Esophagus squamous epithelium (tissue), 5 donors: ENCODE measurements at places on chromosomes 7 and 10.

GRCh38 chr10:43073191-43073590 lies 3.7 kb upstream of the RET start:
- DNase-seq, result no peak

DNA sequence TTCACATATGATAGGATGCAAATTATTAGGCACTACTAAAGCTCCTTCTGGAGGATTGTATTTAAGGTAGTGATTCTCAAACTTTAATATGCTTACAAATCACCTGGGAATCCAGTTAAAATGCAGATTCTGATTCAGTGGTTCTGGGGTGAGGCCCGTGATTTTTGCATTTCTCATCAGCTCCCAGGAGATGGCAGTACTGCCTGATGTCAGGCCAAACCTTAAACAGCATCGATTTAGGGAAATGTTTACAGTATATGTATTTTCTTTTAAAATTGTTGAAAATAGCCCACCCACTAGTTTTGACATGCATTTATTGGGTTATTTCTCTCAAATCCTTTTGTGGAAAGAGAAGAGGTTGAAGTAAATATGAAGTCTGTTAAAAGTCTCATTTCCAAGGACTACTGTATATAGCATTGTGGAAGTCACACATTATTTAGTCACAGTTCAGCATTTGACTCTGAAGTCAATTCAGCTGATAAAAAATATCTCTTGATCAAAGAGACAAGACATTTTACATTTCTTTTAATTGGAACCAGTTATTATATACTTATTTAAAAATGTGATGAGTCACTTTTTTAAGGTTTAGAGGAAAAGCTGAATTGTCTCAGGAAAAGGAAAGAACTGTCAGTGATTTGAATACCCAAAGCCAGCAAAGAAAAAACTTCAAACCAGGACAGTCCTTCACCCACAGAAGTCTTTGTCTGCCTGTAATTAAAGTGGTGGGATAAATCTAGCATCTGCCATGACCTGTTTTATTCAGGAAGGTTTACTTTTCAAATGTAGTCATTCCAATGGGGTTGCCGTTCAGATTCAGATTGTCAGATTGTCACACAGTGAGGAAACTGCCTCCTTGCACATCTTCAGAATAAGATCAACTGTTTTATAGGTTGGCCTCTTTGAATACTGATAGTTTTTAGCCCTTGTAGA lies 21.1 kb upstream of the HBP1 start:
- DNase-seq, result no peak

DNA sequence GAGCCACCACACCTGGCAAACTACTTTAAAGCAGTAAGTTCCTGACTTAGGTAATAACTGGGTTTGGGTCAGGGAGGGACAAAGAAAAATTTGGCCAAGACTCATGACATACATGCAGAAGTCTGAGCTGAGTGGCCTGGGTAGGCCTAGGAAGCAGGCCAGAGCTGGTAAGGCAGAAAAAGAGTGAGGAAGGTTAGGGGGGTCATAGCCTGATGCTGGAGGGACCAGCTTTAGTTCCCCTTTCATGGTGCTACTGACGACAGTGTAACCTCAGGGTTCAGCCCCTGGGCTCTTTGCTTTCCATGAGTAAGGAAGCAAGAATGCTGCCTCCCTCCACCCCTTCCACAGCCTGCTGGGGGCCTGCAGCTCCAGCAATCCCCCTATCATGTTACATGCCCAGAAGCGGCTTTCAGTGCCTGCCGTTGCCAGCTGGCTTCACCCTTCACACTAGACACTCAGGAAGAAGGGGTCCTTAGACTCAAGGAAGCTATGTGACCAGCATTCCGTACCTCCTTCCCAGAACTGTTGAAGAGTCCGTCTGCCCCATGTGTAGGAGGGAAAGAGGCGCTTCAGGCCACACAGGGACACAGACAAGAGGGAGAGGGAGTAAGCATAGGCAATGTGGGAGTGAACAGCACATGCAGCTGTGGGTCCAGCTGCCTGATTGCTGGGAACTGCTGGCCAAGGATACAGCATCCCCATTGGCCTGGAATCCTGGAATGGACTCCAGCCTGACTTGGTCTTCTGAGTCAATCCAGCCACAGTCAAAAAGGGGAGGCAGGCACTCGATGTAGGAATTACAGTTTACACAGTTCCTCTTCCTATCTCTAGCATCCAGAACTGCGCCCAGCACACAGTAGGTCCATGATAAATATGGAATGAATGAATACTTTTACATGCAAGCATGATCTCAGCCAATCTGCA lies 4.1 kb upstream of the PLAU start:
- no peak for DNase-seq

GRCh38 chr7:22173685-22174573 lies 183.0 kb downstream of the RAPGEF5 start:
- no peak for DNase-seq

DNA sequence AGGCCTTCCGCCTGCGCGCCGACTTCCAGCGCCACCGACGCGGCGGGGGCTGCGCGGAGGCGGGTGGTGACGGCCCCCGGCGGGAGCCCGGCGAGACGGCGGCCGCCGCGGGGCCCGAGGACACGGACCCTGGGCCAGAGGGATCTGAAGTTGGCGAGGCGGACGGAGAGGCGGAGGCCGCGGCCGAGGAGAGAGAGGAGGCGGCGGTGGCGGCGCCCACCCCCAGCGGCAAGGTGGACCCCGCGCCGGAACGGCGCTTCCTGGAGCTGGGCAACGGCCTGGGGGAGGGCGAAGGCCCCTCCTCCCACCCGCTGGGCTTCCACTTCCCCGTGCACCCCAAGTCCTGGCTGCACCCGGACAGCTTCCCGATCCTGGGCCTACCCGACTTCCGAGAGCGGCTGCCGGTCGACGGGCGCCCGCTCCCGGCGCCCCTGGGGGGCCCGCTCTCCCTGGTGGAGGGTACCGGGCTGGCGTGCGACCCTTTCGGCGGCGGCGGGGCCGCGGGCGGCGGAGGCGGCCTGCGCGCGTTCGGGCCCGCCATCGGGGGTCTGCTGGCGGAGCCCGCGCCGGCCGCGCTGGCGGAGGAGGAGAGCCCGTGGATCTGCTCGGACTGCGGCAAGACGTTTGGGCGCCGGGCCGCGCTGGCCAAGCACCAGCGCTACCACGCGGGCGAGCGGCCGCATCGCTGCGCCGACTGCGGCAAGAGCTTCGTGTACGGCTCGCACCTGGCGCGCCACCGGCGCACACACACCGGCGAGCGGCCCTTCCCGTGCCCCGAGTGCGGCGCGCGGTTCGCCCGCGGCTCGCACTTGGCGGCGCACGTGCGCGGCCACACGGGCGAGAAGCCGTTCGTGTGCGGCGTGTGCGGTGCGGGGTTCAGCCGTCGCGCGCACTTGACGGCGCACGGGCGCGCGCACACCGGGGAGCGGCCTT lies 16.2 kb downstream of the ZNF316 start:
- no peak for DNase-seq

DNA sequence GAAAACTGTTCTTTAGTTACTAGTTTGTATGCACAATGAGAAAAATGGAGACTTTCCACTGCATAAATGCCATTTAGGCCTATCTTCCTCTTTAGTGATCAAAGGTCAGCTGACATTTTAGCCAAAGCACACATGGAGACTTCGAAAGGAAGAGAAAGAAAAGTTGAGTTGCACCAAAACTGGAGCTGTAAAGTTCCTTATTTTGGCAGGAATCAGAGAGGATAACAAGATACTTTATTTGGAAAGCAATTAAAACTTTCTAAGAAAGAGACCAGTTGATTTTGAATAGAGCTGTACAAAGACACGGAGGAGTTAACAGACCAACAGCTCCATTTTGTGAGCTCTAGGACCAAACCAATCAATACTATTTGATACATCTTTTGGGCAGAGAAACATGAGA lies 14.2 kb downstream of the ENTPD7 start:
- no peak for DNase-seq

GRCh38 chr10:28538595-28538994 lies 5.7 kb downstream of the WAC start:
- DNase-seq, result no peak

- DNase-seq, result no peak
Observed at GRCh38 chr7:16365177-16365576, 56.2 kb downstream of the CRPPA start.
